Liver (tissue), 10 donors: ENCODE measurements at places on chromosomes 5 and 9. TPM values are rescaled to one million over a fixed set of nuclear protein-coding genes. Genes with fewer than 3 reads are reported as not detected.

- no peak for DNase-seq
- H3K36me3 ChIP-seq: no peaks in the 10 kb centered on the region
- H3K4me3 ChIP-seq: no peak overlapping the region
Measured at GRCh38 chr5:31656806-31657205, 17.9 kb downstream of the PDZD2 start.

DNA sequence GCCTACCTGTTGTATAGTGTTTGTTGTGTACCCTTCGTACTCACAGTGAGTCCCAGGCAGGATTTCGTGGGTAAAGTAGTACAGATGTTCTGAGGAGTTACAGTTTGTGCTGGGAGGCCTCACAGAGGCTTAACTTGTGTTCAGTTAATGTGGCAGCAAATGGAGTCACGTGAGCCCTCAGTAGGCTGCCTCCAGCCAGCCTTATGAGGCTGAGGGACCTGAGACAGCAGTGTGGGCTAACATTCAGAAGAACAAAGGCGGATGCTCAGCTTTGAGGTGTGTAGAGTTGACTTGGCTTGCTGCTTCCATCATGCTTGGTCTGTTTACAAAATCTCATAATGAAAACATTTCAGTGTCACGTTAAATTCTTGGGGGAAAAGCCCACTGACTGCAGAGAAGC is 118.1 kb downstream of the TRIO start:
- no peaks in the 10 kb centered on the region for H3K4me1 ChIP-seq
- no peak overlapping the region for H3K27ac ChIP-seq
- no peak for DNase-seq
- no peak overlapping the region for H3K4me3 ChIP-seq

The STPG3 gene
- not detected for total RNA-seq

GRCh38 chr9:91519520-91520277 is 96.1 kb upstream of the NFIL3 start:
- no peaks in the 10 kb centered on the region for H3K4me1 ChIP-seq
- H3K36me3 ChIP-seq: no peaks in the 10 kb centered on the region
- H3K4me3 ChIP-seq: no peak overlapping the region
- no peak overlapping the region for H3K27ac ChIP-seq

GRCh38 chr9:19913151-19913550 is 124.3 kb upstream of the SLC24A2 start:
- H3K36me3 ChIP-seq: no peaks in the 10 kb centered on the region
- H3K4me3 ChIP-seq: no peak overlapping the region
- DNase-seq: no peak
- H3K27me3 ChIP-seq: no peaks in the 10 kb centered on the region

DNA sequence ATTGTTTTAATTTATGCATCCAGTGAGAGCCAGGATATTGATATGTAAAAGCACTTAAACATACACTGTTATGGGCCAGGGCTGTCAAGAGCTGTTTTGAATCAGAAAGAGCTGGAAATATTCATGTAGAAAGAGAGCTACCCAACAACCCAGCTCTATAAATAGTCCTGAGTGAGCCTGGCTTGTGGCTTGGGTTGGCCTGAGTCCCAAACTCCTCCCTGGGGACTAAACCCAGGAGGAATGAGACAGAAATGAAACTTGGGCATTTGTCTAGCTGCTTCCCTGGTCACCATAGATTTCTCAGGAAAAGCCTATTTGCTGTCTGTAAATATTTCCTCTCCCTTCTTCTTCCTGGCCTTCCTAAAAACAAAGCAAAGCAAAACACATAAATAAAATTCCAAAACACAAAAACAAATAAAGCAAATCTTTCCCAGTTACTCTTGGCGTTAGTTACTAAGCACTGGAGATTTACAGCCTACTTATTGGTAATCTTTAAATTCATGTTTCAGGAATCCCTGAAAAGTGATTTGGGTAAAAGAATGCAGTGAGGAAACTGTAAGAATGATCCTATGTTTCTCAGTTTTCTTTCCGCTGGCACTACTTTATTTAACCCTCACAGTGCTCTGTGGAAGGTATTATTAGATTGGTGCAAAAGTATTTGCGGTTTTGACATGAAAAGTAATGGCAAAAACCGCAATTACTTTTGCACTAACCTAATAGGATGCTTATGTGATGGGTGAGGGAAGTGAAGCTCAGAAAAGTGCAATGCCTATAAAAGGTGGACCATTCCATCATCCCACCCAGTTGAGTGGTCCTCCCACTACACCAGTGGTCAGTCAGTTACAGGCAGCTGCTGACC is 111.8 kb downstream of the CARTPT start:
- no peaks in the 10 kb centered on the region for H3K36me3 ChIP-seq
- no peaks in the 10 kb centered on the region for H3K27me3 ChIP-seq
- no peaks in the 10 kb centered on the region for H3K4me1 ChIP-seq
- no peak overlapping the region for H3K27ac ChIP-seq
- DNase-seq: no peak

DNA sequence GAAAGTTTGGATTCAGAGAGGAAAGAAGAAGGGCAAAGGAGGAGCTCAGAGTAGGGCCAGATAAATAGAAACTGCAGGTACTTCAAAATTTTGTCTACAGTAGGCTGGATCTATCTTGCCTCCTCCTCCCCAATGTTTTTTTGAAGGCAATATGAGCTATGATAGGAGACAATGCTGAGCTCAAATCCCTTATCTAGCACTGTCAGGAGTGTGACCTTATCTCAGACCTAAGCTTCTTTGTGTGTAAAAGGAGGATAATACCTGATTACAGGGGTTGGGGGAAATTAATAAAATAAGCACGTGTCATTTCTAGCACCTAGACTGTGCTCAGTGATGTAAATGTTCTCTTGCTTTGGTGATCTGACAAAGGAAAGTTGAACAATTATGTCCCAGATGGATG is 137.8 kb upstream of the CD180 start:
- no peak overlapping the region for H3K4me3 ChIP-seq
- H3K36me3 ChIP-seq: no peaks in the 10 kb centered on the region
- H3K27ac ChIP-seq: no peak overlapping the region
- no peak for DNase-seq

The DND1 gene
- total RNA-seq: 0.92 TPM

GRCh38 chr5:89901346-89901745 is 508.2 kb downstream of the CETN3 start:
- H3K4me3 ChIP-seq: no peak overlapping the region
- H3K36me3 ChIP-seq: no peaks in the 10 kb centered on the region
- H3K27ac ChIP-seq: no peak overlapping the region
- DNase-seq: no peak
- H3K4me1 ChIP-seq: no peaks in the 10 kb centered on the region
- H3K27me3 ChIP-seq: no peaks in the 10 kb centered on the region

- no peak for DNase-seq
- H3K4me3 ChIP-seq: no peak overlapping the region
- no peaks in the 10 kb centered on the region for H3K36me3 ChIP-seq
- no peaks in the 10 kb centered on the region for H3K27me3 ChIP-seq
- H3K27ac ChIP-seq: no peak overlapping the region
Measured at GRCh38 chr5:82561797-82562196, 283.6 kb upstream of the RPS23 start.

The MOB3B gene
- 0.79 TPM for total RNA-seq

- H3K4me1 ChIP-seq: peaks cover 32% of the 10 kb centered on the region
- DNase-seq: no peak
- H3K4me3 ChIP-seq: peak overlapping the region; percentile 97
- peaks cover 20% of the 10 kb centered on the region for H3K36me3 ChIP-seq
- H3K27ac ChIP-seq: peak overlapping the region; percentile 80
- H3K27me3 ChIP-seq: no peaks in the 10 kb centered on the region
Measured at GRCh38 chr5:178205749-178206047, 1.4 kb downstream of the HNRNPAB start.

DNA sequence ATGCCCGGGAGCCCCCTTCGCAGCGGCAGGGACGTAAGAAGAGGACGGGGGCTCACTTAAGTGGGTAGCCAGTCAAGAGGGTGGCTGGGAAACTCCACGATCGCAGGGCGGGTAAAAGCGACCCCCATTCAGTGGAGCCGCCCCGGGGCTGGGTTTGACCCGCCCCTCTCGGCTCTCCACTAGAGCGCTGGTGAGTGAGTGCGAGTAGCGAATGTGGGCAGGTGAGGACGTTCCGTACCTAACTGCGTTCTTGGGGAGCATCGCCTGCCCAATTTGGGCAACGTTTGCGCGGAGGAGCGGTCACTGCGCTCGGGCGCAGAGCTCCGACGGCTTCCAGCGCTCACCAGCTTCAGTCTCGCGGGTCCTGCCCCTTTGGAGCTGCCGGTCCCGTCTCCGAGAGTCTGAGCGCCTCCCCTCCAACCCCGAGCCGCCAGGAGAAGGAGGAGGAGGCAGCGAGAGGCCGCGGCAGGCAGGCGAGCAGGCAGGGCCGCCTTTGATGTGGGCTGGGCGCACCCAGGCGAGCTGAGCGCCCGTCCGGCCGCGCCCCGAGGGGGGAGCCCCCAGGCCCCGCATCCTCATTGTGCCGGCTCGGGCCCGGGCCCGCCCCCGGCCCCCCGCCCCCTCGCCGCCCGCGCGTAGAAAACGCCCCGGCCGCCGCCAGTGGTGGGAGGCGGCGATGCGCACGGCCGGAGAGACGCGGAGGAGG is at the start of gene FGF18:
FGF18 (plus strand) TSS at position 666 of the 706 bp plus-strand sequence. CDS start 553 bp downstream, outside the sequence.
- peaks cover 6% of the 10 kb centered on the region for H3K27me3 ChIP-seq
- peaks cover 17% of the 10 kb centered on the region for H3K4me1 ChIP-seq
- DNase-seq: no peak
- H3K4me3 ChIP-seq: peak within 1 kb of the TSS; percentile 46

The DOK3 gene
- 19.2 TPM for total RNA-seq

- no peak for DNase-seq
- H3K4me1 ChIP-seq: no peaks in the 10 kb centered on the region
- H3K27ac ChIP-seq: no peak overlapping the region
- no peak overlapping the region for H3K4me3 ChIP-seq
- no peaks in the 10 kb centered on the region for H3K27me3 ChIP-seq
Measured at GRCh38 chr5:122259995-122260394, 52.0 kb upstream of the SNCAIP start.

The CDC25C gene
- 6.9 TPM for total RNA-seq

DNA sequence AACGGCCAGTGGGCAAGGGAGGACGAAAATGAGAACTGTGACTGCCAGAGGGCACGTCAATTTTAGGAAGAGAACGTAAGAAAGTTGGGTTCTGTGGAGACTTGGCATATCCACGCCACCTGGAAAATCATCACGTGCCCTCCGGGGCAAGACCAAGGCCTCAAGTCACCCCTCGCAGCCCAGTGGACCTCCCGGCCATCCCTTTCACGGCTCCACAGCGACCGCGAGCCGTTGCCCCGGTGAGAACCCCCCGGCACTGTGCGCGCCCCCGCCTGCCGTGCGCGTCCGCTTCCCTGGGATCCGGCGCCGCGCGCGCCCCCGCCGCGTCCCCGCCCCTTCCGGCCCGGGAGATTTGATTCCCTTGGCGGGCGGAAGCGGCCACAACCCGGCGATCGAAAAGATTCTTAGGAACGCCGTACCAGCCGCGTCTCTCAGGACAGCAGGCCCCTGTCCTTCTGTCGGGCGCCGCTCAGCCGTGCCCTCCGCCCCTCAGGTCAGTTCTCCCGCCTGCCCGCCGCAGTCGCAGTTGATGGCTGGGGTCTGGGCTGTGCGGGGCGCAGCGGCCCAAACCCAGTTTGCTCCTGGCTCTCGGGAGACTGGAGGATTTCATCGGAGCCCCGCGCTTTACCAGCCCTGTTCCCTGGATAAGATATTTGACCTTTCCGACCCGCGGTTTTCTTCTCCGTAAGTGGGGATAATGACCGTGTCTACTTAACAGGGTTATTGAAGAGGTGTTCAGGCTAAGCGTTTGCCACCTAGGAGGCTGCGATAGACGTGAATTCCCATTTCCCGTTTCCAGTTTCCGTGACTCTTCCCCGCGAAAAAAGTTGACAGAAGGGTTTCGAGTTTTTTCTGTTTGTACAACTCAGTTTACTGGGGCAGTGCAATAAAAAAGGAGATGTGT is at the start of gene MELK:
MELK (plus strand) TSS at position 381 of the 904 bp plus-strand sequence. CDS start 8,787 bp downstream, outside the sequence.
- no peak within 1 kb of the TSS for H3K27ac ChIP-seq
- peak within 1 kb of the TSS; percentile 96 for H3K4me3 ChIP-seq
- no peaks in the 10 kb centered on the region for H3K27me3 ChIP-seq
- peaks cover 2% of the 10 kb centered on the region for H3K4me1 ChIP-seq

DNA sequence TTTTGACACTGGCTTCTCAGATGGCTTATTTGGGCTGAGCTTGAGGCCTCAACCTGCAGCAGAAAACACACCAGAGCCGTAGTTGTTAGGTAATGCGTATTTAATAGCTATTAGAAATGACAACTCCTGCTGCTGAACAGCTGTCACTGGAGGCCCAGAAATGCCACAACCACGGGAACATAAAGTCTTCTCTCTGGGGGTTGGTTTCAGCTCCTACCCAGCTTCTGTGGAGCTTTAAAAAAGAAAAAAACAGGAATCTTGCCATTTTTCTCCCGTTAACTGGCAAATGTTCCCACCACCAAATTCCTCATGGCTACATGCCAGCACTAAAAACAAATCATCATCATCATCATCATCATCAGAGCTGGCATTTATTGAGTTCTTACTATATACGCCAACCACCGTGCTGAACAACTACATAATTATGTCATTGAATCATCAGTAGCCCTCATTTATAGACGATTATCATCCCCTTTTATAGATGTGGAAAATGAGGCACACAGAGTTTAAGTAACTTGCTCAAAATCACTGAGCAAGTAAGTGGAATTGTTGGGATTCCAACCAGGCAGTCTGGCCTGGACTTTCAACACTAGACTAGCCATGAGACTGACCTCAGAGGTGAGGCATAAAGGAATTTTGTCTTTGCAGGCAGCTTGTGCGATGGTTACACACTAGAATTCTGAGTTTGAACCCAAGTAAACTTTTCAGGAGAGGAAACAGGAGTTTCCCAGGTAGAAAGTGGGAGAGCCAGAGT is 185.3 kb upstream of the WWC1 start:
- no peak for DNase-seq
- H3K36me3 ChIP-seq: no peaks in the 10 kb centered on the region
- no peak overlapping the region for H3K27ac ChIP-seq
- no peaks in the 10 kb centered on the region for H3K4me1 ChIP-seq
- H3K4me3 ChIP-seq: no peak overlapping the region

The TMEM215 gene
- not detected for total RNA-seq

DNA sequence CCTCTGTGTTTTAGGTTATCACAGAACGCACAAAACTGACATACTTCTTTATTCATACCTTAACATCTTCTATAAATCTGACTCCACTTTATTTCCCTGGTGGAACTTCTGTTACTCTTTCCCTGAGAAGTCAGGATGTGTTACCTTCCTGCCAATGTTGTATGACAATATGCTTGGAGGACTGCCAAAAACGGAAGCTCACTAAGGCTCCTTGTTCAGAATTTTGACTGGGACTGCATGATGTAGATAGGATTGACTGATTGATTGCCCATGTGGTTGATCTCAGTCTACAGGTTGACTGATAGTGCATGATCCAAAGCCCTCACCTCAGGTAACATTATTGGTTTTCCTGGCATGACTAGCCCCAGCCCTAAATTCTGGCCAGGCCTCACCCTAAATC is 319.4 kb downstream of the TLR4 start:
- no peak overlapping the region for H3K4me3 ChIP-seq
- DNase-seq: no peak
- H3K27me3 ChIP-seq: no peaks in the 10 kb centered on the region
- no peaks in the 10 kb centered on the region for H3K36me3 ChIP-seq
- H3K27ac ChIP-seq: no peak overlapping the region

GRCh38 chr9:88988796-88989641 is 2.2 kb upstream of the S1PR3 start:
- peaks cover 11% of the 10 kb centered on the region for H3K27me3 ChIP-seq
- no peak overlapping the region for H3K27ac ChIP-seq
- H3K36me3 ChIP-seq: no peaks in the 10 kb centered on the region
- H3K4me1 ChIP-seq: no peaks in the 10 kb centered on the region

The OTULINL gene
- 2.3 TPM for total RNA-seq

The PHAX gene
- 19.8 TPM for total RNA-seq
